Stimulated activated CD8-positive, alpha-beta memory T cell treated with anti-CD3 and anti-CD28 coated beads, Interleukin-7, amount 100 ng/mL, for 24 hours (primary cell): ENCODE measurements at places on chromosomes 5 and 9.

DNA sequence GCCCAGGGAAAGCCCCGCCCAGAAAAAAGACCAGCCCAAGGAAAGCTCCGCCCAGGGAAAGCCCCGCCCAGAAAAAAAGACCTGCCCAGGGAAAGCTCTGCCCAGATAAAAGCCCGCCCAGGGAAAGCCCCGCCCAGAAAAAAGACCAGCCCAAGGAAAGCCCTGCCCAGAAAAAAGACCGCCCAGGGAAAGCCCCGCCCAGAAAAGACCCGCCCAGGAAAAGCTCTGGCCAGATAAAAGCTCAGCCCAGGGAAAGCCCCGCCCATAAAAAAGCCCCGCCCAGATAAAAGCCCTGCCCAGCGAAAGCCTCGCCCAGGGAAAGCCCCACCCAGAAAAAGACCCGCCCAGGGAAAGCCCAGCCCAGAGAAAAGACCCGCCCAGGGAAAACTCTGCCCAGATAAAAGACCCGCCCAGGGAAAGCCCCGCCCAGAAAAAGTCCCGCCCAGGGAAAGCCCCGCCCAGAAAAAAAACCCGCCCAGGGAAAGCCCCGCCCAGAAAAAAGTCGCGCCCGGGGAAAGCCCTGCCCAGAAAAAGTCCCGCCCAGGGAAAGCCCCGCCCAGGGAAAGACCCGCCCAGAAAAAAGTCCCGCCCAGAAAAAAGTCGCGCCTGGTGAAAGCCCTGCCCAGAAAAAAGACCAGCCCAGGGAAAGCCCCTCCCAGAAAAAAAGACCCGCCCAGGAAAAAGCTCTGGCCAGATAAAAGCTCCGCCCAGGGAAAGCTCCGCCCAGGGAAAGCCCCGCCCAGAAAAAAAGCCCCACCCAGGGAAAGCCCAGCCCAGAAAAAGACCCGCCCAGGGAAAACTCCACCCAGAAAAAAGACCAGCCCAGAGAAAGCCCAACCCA, 11.9 kb downstream of the GRIN1 start:
- peak; percentile 33 for DNase-seq

GRCh38 chr9:89655056-89655989, 50.5 kb downstream of the GADD45G start:
- DNase-seq, result no peak

- no peak for DNase-seq
Measured at GRCh38 chr9:114314256-114314867, 8.5 kb upstream of the ORM1 start.

- no peak for DNase-seq
Measured at GRCh38 chr5:150895431-150896428, 9.1 kb downstream of the ZNF300 start.

DNA sequence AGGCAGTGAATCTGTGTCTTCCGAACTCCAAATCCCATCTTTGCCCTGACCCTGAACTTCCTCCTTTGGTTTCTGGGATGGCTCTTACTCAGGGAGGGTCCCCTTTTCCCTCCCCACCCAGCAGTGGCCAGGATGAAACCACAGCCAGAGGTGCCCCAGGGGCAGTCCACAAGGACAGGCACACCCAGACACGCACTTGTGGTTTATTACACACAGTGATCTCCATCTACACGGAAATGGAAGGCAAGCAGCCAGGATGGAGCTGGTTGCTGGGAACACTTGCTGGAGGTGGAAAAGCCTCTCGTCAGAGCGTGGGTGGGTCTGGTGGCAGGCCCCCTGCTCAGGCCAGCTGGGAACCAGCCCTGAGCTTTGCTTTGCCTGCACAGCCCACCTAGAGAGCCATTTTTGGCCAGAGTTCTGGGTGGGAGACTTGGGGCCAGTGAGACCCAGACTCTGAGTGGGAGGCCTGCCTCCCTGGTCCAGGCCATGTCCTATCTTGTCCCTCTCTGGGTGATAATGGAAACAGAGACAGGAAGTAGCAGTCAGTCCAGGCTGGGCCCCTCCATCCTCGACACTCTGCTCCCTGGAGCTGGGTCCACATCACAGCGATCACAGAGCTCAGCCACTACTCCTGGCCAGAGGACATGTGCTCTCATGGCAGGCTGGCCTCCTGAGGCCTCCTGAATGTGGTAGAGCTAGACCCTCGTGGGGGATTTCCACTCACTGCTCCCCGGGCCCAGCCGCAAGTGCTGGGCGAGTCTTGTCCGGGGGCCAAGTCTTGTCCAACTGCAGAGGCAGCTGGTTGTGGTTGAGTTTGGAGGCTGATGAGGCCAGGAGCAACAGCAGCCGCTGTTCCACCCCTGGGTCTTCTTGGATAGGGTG, 5.1 kb upstream of the PHYKPL start:
- no peak for DNase-seq

GRCh38 chr5:80269991-80270438, 14.2 kb upstream of the SERINC5 start:
- DNase-seq, result no peak

DNA sequence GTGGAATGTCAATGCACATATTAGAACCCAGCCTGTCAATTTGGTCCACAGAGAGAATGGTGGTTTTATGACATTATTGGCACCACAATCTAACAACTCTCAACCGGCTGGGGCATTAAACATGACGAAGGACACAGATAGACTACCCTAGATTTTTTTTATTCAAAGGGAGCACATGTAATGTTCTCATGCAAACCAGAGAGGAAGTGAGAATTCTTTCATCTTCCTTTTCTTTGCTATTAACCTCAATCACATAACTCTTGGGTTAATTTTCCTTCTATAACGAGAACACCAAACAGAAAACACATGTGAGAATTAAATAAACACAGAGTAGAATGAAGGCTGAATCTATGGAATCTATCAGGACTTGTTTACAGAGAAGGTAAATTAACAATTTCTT, 94.9 kb upstream of the TNC start:
- DNase-seq, result no peak

DNA sequence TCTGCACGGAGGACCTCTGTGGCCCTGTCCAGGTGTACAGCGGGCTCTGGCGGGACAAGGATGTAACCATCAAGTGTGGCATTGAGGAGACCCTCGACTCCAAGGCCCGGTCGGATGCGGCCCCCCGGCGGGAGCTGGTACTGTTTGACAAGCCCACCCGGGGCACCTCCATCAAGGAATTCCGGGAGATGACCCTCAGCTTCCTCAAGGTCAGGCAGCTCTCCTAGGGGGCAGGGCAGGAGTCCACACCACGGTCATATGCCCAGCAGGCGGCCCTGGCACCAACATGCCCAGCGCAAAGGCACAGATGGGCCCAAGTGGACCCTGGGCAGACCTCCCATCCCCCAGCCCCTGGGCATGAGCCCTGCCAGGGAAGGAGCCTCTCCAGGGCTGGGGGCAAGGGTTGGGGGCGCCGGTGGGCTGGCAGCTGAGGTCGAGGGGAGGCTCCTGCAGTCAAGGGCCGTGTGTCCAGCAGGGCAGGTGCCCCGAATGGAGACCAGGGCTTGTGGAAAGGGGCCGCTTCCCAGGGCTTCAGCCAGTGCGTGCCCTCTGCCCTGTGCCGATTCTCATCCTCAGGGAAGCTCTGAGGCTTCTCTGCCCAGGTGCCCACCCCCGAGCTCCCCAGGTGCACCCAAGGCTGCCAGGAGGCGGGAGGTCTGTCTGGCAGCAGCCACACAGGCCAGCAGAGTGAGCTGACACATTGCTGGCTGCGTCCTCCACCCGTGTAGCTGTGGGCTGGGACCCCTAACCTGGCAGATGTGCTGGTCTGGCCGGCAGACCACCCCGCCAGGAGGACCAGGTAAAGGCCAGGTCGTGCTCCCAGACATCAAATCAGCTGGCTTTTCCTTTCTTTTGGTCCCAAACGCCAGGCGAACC, 10.0 kb downstream of the DIPK1B start:
- no peak for DNase-seq

GRCh38 chr5:78781611-78782286, 133.2 kb upstream of the LHFPL2 start:
- DNase-seq, result no peak

DNA sequence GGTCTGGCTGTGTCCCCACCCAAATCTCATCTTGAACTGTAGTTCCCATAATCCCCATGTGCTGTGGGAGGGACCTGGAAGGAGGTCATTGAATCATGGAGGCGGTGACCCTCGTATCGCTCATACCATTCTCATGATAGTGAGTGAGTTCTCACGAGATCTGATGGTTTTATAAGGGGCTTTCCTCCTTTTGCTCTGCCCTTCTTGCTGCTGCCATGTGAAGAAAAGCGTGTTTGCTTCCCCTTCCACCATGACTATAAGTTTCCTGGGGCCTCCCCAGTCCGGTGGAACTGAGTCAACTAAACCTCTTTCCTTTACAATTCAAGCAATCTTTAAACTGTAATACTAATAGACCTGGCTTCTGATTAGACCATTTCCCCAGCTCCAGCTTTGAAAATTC, 92.2 kb upstream of the SARDH start:
- DNase-seq, result no peak

DNA sequence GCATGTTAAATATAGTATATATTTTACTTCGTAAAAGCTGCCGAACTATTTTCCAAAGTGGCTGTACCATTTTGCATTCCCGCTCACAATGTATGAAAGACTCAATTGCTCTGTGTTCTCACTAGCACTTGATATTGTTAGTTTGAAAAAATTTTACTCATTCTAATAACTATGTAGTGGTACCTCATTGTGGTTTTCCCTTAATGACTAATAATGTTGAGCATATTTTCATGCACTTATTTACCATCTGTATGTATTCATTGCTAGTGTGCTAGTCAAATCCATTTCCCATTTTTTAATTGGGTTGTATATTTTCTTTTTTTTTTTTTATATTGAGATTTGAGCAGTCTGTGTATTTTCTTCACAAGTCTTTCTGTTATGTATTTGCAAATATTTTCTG, 58.4 kb downstream of the RANBP17 start:
- no peak for DNase-seq

DNA sequence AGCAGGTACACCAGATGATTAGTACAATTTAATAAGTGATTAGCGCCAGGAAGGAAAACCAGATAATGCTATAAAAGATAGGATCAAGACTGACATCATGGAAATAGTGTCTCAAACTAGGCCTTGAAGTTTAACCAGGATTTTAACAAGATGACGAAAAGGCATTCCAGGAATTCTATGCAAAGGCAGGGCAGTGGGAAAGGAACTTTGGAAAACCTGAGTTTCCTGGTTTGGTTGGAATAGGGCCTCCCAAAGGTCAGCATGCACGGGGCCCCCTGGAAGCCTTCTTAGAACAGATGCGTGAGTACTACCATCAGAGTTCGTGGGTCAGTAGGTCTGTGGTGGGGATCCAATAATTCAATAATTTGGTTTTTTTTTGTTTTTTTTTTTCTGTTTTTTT, 935.2 kb upstream of the DMAC1 start:
- DNase-seq, result no peak

DNA sequence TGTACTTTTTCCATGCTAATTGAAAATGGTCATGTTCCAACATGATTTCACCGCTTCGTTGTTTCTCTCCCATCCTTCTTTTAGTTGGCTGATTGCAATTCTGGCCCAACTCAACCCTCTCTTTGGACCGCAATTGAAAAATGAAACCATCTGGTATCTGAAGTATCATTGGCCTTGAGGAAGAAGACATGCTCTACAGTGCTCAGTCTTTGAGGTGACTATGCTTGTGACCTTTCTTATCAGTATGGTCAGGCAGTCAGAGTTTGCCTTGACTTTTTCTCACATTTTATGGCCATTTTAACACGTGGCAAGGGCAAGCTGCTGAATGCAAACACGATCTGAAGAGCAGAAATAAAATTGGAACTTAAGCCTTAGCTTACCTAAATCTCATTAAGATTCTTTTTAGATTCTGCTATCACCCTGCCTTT, 36.0 kb upstream of the CREBRF start:
- DNase-seq, result no peak

DNA sequence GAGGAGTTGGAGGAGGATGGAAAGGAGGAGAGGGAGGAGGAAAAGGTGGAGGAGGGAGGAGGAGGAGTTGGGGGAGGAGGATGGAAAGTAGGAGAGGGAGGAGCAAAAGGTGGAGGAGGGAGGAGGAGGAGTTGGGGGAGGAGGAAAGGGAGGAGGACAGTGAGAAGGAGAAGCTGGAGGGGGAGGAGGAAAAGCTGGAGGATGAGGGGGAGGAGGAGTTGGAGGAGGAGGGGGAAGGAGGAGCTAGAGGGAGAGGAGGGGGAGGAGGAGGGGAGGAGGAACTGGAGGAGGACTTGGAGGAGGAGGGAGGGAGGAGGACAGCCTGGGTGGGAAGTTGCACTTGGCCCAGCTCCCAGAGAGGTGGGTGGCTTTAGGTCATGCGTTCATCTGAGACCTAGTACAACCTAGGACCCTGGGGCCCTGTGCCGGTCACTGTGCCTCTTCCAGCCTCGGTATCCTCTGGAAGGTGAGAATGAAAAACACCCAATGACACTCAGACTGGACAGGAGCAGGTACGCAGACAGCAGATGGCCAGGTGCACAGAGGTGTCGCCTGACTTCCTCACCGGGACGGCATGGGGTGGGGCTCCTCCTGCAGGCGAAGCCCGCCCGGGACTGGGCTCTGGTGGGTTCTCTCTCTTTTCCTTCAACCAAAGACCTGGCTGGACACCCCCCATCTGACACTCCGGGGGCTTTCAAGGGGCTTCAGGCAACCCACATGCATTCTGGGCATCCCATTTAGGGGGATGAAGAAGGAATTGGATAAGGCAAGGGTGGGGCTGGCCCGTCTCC, 12.2 kb upstream of the SLC2A6 start:
- no peak for DNase-seq

GRCh38 chr5:135348918-135349317, 50.1 kb downstream of the MACROH2A1 start:
- DNase-seq, result no peak

DNA sequence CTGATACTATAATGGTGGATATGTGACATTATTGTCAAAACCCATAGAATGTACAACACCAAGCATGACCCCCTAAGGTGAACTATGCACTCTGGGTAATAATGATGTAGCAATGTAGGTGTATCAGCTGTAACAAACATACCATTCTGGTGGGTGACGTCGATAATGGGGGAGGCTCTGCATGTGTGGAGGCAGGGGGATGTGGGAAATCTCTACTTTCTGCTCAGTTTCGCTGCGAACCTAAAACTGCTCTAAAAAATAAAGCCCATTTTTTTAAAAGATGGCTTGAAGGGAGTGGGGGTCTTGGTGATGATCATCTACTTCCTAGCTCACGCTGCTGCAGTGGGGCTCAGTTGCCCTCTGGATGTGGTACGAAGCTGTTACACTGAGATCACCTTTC, 51.1 kb downstream of the RASGEF1C start:
- DNase-seq, result no peak

DNA sequence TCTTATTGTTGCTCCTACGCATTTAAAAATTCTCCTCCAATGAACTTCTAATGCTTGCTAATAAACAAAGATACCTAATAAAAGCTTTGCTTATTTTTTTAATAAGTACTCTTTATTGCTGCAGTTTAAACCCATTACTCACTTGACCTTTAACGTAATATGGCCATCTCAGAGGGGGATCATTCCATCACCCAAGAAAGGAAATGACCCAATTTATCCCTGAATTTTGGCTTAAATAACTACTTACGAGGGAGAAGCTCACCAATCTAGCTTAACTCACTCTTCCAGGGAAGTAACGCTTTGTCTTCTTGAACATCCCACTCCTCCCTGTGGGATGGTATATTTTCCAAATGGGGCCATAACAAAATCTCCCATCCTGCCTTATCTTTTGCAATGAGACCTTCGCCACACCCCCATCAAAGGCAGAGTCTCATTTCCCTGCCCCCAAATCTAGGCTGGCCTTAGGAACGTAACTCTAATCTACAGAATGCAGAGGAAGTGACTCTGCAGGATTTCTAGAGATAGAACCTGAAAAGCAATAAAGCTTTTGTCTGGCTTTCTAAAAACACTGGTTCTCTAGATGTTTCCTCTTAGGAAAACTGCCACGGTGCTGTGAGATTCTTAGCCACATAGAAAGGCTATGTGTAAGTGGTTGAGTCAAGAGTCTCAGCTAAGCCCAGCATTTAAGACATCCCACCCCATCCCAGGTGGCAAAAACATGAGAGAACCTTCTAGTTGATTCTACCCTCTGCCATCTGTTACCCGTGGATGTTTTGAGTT, 310.0 kb downstream of the ASTN2 start:
- DNase-seq, result no peak
